ENCODE measurements at places on chromosomes 7 and 10.
A peak's percentile ranks its signal among the peaks of the same experiment; 100 is the strongest.

DNA sequence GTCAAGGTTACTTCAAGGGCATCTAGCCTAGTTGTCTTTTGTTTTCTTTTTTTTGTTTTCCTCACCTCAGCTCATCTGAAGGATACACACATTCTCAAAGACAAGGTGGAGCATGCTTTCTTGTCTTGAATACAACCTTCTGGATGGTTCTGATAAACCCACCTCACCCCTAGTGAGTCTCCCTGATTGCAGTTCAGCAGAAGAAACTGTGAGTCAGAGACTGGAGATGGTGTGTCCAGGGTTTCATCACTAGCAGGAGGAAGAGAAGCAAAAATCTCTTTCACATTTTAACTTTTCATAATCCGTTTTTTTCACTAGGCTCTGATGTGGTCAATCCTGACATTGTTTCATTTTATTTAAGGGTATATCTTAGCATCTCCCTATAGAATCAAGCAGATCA lies 143.0 kb upstream of the NRBF2 start:
- no peak for DNase-seq

- DNase-seq = peak; percentile 78
Measured at GRCh38 chr7:4683884-4684565, 1.9 kb downstream of the FOXK1 start.

DNA sequence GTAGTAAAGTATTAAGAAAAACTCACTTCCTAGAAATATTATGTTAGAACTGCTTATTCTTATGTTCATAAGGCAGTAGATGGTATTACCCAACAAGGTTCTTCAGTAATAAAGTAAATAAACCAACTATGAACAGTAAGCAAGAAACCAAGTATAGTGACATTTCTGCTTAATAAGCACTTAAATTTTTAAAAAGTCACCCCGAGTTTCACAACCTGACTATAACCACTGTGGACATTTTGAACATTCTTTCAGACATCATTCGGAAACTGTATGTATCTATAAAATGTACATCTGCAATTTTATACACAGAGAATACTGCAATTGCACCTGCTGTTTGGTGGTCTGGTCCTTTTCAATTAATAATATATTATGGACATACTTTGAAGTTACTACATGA lies 1073.6 kb downstream of the XPNPEP1 start:
- DNase-seq = no peak

- no peak for DNase-seq
Measured at GRCh38 chr10:26527018-26527417, 88.9 kb downstream of the APBB1IP start.

GRCh38 chr10:8513155-8514147 lies 459.0 kb downstream of the GATA3 start:
- peak; percentile 27 for DNase-seq

- no peak for DNase-seq
Measured at GRCh38 chr7:73856941-73857340, 4.0 kb upstream of the TMEM270 start.

- DNase-seq = no peak
Measured at GRCh38 chr7:78301407-78301806, 502.8 kb downstream of the PHTF2 start.

DNA sequence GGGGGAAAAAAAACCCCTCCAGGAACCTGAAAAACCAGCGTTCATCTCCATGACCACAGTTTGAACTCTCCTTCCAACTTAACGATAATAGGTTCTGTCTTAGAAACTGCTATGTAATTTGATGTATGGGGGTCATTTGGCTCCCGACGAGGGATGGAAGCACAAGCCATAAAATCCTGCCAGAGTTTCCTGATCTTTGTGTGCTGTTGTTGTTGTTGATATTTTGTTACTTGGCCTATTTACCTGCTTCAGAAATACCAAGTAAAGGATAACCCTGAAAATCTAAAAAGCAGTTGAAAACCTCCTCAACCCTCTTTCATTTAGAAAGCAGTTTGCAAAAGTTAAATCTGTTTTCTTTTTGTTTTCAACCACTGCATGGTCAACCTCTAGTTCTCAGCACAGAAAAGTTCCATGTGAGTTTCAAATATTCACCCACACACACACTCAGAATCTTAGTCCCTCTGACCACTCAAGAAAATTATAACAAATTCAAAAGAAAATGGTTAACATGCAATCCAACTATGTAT lies 9.3 kb upstream of the HOXA2 start:
- no peak for DNase-seq

DNA sequence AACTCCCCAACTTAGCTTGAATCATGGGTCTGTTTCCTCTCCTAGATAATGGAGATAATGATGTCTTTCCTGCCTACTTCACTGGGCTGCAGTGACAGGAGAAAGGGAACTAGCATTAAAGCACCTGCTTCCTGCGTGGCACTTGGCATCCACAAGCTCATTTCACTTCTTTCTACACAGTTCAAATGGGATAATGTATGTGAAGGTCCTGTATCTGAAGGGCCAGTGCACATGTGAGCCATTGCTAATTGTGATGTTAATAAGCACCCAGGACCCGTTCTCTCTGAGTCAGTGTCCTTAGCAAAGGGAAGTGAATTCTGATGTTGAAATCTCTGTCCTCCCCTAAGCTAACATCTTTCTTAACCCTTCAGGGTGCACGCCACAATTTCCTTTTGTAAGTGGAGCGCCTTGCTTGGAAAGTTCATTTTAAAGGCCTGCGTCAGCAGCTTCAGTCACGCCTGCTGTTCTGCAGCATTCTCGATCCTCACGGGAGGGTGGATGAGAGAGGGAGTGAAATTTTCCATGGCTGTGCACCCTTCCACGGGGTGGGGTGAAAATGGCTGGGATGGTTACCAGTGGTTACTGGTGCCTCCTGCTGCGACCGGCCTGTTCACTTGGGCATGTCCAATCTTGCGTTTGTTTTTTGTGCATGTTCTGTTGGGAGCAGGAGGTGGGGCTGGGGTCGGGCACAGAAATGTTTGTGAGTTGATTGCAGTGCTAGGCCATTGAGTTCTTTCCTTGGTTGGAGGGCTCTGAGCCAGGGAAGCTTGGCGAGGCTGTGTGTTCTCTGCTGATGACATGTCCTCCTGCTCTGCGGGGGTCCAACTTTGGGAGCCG lies 59.2 kb downstream of the HK1 start:
- DNase-seq = peak; percentile 73

DNA sequence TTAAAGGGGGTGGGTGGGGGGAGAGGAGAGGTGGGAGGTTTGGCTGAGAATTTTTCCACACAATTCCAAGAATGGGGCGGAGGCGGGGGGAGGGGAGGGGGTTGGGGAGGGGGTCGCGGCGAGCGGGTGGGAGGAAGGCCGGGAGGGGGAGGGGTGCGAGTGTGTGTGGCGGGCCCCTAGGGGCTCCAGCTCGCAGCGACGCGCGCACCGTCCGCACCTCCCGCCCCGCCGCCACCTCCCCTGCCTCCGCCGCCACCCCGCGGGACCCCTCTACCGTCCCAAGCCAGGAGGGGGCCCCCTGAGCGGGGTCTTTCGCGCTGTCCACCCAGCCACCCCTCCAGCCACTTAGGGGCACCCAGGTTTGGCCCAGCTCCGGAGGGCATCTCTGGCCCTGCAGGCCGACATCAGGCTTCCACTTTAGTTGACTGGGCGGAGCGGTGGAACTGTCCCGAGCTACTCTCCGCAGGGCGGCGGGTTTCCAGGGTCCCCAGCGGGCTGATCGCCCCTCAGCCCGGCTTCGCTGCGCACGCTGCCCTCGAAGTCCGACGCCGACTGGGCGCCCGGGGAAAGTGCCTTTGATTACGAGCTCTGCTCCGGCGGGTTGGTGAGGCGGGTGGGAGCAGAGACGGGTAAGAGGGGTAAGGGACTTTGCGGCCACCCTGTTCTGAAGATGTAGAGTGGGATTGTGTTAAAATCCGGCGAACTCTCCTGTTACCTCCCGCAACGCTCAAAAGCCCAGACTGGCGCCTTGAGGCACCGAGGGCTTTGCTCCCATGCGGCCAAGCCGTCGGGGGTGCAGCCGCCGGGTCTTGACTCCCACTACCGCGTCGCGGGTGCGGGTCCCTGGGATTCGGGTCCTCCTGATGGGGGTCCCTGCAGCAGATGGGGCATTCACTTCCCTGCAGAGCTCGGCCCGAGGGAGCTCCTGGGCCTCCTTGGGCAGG lies 1.8 kb upstream of the VAX1 start:
- DNase-seq = no peak

- peak; percentile 77 for DNase-seq
Measured at GRCh38 chr10:29634764-29635625, at the start of gene SVIL. Gene SVIL, minus strand, starts transcription at chr10:29634971. Its CDS starts 79,913 bp downstream, at chr10:29555058.

- DNase-seq = no peak
Measured at GRCh38 chr7:66415659-66416265, 210.6 kb downstream of the TPST1 start.

- DNase-seq = no peak
Measured at GRCh38 chr10:74139981-74140380, 10.6 kb downstream of the AP3M1 start.

GRCh38 chr10:123136806-123137642 lies 1.3 kb downstream of the HMX3 start:
- no peak for DNase-seq

- no peak for DNase-seq
Measured at GRCh38 chr7:27198138-27198841, 1.6 kb downstream of the HOXA13 start.

DNA sequence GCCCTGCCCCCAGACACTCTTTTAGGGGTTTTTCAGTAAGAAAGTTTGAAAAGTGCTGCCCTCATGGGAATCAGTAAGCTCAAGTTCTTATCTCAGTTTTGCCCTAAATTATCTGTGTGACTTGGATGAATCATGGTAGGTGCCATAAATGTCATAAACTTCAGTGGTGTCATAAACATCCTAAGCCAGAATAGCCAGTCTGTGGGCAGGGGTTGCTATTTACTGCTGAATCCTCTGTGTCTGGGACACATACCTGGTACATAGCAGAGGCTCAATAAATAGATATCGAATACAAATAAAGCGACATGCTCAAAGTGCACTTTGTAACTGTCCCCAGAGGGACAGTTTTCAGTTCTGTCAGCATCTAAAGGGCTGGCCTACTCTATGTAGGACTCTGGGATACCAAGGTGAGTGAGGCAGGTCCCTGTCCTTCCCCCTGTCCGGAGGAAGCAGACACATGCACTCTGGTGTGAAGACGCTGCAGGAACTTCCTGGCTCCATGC lies 502.1 kb downstream of the RPS24 start:
- DNase-seq = no peak

GRCh38 chr10:53358536-53358935 lies 586.0 kb upstream of the MBL2 start:
- DNase-seq = no peak

DNA sequence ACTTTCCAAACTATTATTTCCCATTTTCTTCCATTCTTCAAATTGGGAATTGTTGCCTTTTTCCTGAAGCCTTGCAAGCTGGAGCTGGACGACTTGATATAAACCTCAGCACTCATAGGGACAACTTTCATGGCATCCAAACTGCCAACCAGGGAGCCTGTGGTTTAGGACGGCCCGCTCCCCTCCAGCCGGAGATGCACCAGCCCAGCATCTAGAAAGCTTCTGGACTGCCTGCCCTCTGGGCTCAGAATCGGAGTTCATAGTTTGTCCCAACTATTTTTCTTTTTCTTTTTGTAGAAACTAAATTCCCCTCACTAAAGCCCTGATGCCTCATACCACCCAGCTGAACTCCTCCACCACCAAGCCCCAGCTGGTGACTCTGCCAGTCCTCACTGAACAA lies 200.3 kb downstream of the DNAJB6 start:
- DNase-seq = no peak

GRCh38 chr10:28892818-28893547 lies 215.7 kb downstream of the BAMBI start:
- no peak for DNase-seq

DNA sequence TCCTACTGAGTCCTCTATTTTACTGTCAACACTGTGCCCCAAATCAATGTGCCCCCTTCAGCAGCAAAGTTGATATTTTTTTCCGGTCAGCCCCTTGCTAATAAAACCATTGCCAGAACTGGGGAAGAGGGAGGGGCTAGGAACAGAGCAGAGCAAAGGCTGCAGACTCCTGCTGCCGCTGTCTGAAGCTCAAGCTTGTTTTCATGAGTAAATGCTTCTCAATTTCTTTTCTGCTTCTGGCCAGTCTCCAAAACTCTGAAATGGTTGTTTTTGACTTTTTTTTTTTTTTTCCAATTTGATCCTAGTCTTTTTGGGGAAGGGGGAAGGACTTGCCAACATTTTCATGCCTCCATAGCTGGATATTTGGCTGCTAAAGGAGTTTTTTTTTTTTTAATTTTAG lies 26.7 kb upstream of the PROSER2 start:
- no peak for DNase-seq

- DNase-seq = no peak
Measured at GRCh38 chr7:111735661-111736551, 173.6 kb upstream of the IMMP2L start.

DNA sequence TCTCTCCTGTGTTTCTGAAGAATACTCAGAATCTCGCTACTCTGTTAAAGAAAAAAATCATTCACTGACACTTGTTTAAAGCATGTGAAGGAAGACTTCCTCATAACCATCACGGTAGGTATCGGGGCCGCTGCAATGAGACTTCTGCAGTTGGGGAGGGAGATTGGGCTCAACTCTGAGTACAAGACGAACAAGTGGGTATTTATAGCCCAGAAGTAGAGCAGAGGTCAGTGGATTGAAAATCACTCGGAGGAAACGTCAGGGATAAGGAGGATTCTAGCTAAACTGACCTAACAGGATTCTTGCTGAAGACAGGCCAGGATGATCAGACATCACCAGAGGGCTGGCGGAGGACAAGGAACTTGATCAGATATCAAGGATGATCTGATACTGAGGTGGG lies 33.3 kb downstream of the ITPRIP start:
- DNase-seq = no peak

DNA sequence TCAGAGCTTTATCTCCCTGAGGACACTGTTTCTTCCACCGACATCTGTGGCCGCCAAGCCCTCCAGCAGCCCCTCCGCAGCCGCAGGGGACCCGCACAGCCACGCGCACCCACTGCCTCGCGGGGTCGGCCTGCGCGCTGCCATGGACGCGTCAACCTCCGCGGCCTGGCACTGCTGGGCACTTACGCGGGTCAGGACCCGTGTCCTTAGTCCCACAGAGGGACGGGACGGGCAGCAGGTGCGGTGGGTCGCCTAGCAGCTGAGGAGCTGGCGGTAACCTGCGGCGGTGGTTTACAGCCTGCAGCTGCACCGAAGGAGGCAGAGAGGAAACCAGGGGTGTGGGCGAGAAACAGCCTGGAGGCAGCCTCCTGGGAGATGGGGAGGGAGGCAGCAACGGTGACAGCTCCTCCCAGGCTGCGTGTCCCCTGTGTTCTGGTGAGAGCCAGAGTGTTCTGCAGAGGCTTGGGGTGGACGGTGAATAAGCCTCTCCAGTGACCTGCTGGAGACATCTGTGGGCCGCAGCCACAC lies 61.3 kb downstream of the SEC61G start:
- no peak for DNase-seq

Data from left ventricle myocardium superior (tissue), 1 donor.